ENCODE measurements at places on chromosomes 1 and 21.

- no peak for DNase-seq
These were observed 274.8 kb upstream of the AJAP1 start for GRCh38 chr1:4379451-4380175.

DNA sequence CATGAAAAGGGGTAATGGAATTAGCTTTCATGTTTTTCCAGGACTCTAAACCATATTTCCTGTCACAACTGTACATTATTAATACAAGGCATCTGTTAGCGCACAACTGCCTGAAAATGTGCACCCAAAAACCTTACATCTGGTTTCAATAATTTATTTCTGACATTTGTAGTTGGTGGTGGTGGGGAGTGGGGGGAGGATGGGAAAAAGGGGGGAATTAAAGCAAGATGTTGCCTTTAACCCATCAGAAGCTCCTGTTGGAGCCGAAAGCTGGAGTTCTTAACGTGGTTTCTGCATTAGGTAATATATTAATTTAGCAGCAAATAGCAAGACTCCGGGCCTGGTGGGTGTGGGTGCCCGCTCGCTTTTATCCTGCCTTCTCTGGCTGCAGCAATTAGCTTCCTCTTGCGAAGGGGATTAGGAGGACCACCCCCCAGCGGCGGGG lies 36.9 kb upstream of the HHAT start:
- no peak for DNase-seq

DNA sequence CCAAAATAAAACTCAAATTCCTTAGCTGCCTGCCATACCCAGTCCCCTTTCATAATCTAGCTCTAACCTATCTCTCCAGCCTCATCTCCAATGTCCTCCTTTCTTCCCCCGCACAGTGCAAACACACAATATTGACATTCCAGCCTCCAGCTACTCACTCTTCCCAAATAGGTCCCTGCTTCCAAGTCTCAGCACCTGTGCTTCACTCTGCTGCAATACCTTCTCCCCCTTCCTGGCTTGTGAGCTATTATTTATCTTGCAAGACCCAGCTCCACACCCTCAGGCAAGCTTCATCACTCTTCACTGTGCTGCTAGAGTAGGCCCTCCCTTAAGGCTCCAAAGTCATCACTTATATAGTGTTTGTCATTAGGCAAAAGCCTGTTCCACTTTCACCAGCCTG lies 9.7 kb downstream of the PLPP3 start:
- no peak for DNase-seq

DNA sequence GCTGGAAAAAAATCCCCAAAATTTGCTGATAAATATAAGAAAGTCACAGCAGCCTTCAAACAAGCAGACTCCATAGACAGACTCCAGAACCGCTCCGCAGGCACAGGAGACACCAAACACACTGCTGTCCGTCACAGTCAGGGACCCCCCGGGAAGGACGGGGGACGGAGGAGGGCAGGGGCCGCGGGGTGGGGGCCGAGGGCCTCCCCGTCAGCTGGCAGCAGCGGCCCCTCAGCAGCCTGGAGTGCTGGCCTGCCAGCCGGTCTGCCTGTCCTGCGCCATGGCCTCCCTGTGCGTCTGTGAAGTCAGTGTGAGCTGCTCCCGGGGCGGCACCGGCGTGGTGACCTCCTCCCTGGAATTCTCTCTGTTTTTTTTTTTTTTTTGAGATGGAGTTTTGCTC lies 10.1 kb upstream of the C1orf159 start:
- no peak for DNase-seq
